ENCODE measurements at places on chromosomes 7 and 10.

GRCh38 chr7:45566961-45567360 lies 7.2 kb upstream of the ADCY1 start:
- DNase-seq: no peak

DNA sequence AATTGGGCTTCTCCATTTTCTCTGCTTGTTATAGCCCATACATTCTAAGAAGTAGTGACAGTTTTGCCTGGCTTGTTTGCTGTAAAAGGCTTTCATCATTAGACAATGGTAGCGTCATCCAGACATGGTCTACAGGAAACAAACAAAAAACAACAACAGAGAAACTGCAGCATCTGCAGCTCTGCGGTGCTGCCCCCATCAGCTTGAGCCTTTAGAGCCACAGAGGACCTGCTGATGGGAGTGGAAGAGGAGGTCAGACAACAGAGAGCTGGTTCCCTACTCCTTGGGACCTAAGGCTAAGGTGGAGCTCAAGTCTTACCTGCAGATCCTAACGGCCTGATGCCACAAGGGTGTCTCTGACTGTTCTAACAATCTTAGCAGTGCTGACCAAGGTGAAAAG lies 3.1 kb downstream of the INA start:
- DNase-seq: no peak

GRCh38 chr10:122636953-122637352 lies 62.7 kb downstream of the C10orf120 start:
- no peak for DNase-seq

GRCh38 chr7:24778543-24779282 lies 21.4 kb upstream of the GSDME start:
- DNase-seq: no peak

DNA sequence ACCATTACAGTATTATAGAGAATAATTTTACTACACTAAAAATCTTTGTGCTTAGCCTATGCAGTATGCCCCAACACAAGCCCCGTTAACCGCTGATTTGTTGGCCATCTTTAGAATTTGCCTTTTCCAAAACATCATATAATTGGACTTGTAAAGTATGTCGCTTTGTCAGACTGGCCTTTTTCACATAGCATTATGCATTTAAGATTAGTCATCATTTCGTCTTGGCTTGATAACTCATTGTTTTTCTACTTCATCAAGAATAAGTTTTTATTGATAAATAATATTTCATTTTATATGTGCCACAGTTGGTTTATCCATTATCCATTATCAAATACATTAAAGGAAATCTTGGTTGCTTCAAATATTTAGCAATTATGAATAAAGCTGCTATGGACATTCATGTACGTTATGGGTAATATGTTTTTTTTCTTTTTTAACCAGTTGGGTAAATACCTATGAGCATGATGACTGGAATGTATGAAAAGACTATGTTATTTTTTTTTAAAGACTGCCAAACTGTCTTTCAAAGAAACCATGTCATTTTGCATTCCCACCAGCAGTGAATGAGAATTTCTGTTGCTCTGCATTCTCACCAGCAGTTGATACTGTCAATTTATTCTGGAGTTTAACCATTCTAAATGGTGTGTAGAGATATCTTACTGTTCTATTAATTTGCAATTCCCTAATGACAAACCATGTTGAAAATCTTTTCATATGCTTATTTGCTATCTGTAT lies 273.1 kb upstream of the KCND2 start:
- DNase-seq: no peak

DNA sequence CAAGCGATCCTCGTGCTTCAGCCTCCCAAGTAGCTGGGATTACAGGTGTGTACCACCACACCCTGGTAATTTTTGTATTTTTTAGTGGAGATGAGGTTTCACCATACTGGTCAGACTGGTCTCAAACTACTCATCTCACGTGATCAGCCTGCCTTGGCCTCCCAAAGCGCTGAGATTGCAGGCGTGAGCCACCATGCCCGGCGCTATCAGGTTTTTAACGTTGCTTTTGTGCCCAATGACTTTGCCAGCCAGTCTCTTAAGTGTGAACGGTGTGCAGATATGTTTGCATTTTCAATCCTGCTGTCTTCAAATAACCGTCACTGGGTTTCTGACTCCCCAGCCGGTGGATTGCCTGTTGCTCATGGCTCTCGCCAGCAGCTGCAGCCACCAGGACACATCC lies 201.8 kb upstream of the PPP2R2D start:
- DNase-seq: no peak

DNA sequence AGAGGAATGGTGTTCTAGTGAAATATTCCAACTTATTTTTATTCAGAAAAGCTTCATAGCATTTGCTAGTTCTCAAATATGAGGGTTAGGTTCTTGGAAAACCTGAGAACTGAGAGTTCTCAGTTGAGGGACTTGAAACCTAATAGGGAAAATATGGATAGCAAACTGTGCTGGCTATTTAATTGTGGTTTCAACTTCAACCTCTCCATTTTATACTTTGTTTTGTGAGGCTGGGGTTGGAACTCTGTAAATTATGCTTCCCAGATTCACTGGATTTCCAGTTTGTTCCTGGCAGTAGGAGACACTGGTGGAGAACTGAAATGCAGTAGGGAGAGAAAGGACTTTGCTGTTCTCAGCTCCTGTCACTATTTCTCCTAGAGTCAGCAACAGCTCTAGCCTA lies 52.7 kb downstream of the CDK14 start:
- no peak for DNase-seq

DNA sequence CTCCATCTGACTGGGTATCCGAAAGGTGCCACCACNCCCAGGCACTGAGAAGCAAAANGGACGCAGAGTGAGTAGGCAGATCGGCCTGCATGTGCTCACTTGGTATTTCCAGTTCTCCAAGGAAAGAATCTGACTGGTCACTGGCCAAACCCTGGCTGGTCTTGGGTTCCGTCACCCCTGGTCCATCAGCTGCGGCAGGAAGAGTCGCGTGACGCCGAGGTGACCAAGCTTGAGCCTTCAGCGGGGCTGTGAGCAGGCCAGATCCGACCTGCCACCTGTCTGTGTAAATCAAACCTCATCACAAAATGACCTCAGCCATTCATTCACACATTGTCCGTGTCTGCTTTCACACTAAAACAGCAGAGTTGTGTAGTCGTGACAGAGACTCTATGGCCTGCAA lies 28.8 kb upstream of the CHST15 start:
- DNase-seq: no peak

DNA sequence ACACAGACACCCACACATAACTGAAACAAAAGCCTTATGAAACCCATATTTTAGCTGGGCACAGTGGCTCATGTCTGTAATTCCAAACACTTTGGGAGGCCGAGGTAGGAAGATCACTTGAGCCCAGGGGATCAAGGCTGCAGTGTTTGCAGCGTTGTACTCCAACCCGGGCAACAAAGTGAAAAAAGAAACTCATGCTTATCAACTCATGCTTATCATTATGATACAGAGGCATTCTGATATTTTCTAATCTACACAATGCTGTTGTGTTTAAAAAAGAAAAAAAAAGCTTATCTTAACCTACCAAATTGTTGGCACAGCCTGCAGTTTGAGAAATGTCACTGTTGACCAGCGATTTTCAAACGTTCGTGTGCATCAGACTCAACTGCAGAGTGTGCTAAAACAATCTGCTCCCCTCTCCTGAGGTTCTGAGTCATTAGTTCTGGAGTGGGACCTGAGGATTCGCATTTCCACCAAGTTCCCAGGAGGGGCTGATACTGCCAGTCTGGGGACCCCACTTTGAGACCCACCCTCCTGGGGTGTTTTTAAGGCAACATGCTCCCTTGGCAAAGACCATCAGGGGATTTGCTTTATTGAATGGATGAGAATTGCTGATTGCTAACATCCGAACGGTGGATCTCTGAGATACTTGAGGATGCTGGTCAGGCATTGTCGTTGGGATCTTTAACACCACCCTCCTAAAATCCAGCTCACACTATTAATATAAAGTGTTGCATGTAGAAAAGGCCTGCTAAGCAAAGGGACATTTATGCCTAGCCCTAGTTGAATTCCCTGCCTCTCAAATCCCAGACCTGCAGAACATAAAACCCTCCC lies 16.2 kb downstream of the CHST3 start:
- DNase-seq: no peak

- DNase-seq: no peak
Measured at GRCh38 chr7:65265933-65266519, 107.6 kb upstream of the ZNF92 start.

GRCh38 chr7:20798694-20799121 lies 12.0 kb upstream of the SP8 start:
- DNase-seq: no peak

All from stimulated activated CD4-positive, alpha-beta T cell treated with anti-CD3 and anti-CD28 coated beads, Interleukin-1b, Interleukin-23, amount 100 ng/mL, for 24 hours (primary cell).